ENCODE measurements at places on chromosomes 3 and 15. TPM values are rescaled to one million over a fixed set of nuclear protein-coding genes. Genes with fewer than 3 reads are reported as not detected.

TM4SF18 gene
- total RNA-seq, result 10.7 TPM

GPR87 gene
- total RNA-seq, result not detected

PGBD4 gene
- total RNA-seq, result 1.6 TPM

CHP1 gene
- total RNA-seq, result 108 TPM

ST3GAL6 gene
- 50.8 TPM for total RNA-seq

DNA sequence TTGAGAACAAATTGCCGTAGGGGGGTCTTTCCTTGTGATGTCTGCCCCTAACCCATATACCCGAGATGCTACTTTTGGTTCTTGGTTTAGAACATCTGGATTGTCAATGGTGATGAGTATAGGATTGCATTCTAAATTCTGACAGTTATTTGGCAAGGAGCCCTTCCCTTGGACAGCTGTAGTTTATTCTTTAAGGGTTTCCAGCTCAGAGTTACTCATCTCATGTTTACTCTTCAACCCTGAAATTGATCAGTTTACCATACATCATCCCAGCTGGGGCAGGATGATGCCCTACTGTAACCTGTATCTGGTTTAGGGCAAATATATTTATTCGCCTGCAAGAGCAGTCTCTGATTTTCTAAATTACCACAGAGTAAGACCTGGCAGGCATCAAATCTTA is 85.7 kb upstream of the XCR1 start:
- no peaks in the 10 kb centered on the region for H3K4me1 ChIP-seq
- H3K4me3 ChIP-seq, result no peak overlapping the region
- H3K27ac ChIP-seq, result no peak overlapping the region

DNA sequence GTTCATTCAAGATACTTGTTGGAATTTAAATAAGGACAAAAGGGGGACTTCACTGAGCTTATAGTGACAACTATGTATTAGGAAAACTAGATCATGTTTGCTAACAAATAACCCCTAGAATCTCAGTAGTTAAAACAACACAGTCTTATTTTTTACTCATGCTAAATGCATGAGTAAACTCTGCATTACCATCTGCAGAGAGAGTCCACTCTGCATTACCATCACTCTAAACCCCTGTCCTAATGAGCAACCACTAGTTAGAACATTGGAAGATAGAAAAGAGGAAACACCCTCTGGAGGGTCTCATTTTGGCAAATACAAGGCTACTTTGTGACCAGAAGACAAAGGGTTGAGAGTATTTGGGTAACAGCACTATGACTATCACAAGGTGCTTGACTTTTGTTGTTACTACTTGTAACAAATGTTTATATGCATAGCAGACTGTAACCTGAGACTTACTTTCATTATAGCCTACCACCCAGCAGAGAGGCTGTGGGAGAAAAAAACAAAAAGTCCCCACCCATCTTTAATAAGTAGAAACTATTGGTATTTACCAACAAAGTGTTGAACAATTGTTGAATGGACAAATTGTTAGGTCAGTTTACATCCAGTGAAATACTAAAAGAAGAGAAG is 99.1 kb downstream of the OXSM start:
- no peak overlapping the region for H3K4me3 ChIP-seq
- H3K27me3 ChIP-seq, result no peaks in the 10 kb centered on the region
- no peak for DNase-seq
- no peaks in the 10 kb centered on the region for H3K36me3 ChIP-seq
- no peaks in the 10 kb centered on the region for H3K4me1 ChIP-seq
- H3K27ac ChIP-seq, result no peak overlapping the region

- H3K4me3 ChIP-seq, result no peak overlapping the region
- H3K36me3 ChIP-seq, result no peaks in the 10 kb centered on the region
- H3K4me1 ChIP-seq, result no peaks in the 10 kb centered on the region
- peaks cover 35% of the 10 kb centered on the region for H3K27me3 ChIP-seq
- DNase-seq, result no peak
Observed at GRCh38 chr15:60184579-60184978, 180.5 kb downstream of the FOXB1 start.

GRCh38 chr3:170344971-170345370 is 12.5 kb upstream of the SKIL start:
- no peak for DNase-seq
- peaks cover 11% of the 10 kb centered on the region for H3K4me1 ChIP-seq
- H3K27ac ChIP-seq, result no peak overlapping the region
- H3K4me3 ChIP-seq, result no peak overlapping the region
- no peaks in the 10 kb centered on the region for H3K36me3 ChIP-seq

DNA sequence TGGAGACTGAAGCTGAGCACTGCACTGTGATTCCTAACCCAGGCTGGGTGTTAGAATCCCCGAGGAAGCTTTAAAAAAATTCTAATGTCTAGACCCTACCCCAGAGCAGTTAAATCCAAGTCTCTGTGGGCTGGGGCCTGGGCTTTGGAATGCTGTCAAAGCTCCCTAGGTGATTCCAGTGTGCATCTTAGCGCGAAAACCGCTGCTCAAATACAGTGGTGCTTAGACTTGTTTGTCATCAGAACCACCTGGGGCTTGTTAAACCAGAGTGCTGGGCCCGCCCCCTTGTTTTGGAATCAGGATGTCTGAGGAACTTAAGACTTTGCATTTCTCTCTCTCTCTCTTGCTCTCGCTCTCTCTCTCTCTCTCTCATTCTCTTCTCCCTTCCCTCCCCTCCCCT is 20.7 kb downstream of the RHCG start:
- no peak for DNase-seq
- H3K27me3 ChIP-seq, result peaks cover 63% of the 10 kb centered on the region
- H3K4me1 ChIP-seq, result no peaks in the 10 kb centered on the region
- H3K27ac ChIP-seq, result no peak overlapping the region
- H3K36me3 ChIP-seq, result no peaks in the 10 kb centered on the region
